ENCODE measurements at places on chromosomes 2 and 18.

DNA sequence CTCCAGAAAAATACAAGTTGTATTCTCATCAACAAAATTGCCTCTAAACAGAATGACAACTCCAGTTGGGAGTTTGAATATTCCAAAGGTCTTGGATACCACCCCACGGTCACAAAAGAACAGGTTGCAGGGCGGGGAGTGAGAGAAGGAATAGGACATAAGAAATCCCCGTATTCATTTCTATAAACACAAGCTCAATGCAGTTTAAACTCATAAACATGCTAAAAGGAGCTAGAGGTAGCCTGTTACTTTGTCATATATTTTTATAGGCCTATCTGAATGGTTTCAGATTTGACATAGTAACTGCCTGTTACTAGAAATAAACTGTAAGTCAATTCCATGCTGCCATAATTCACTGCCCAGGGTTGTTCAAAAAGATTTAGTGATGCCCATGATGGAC lies 567.5 kb downstream of the BCL11A start:
- no peak for DNase-seq

GRCh38 chr2:65186872-65187851 lies 40.5 kb upstream of the ACTR2 start:
- peak; percentile 68 for DNase-seq

DNA sequence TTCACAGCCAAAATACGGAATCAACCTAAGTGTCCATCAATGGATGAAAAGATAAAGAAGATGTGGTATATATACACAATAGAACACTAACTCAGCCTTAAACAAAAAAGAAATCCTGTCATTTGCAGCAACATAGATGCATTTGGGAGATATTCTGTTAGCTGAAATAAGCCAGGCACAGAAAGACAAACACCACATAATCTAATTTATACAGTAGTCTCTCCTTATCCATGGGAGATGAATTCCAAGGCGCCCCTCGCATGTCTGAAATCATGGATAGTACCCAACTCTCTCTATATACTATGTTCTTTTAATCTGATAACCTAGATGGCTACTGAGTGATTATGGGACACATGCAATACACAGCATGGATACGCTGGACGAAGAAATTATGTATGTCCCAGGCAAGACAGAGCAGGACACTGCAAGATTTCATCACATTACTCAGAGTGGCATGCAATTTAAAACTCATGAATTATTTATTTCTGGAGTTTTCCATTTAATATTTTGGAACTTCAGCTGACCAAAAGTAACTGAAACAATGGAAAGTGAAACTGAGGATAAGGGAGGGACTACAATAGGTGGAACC lies 39.5 kb downstream of the ORC4 start:
- DNase-seq: no peak

GRCh38 chr2:241035818-241036396 lies 37.5 kb downstream of the SNED1 start:
- peak; percentile 44 for DNase-seq

- DNase-seq: no peak
Observed at GRCh38 chr2:126900646-126901319, 2.1 kb downstream of the TEX51 start.

GRCh38 chr2:241961454-241961853 lies 91.9 kb downstream of the RTP5 start:
- no peak for DNase-seq

GRCh38 chr18:79754022-79754761 lies 43.5 kb upstream of the KCNG2 start:
- DNase-seq: no peak

GRCh38 chr2:207180741-207181140 lies 15.0 kb upstream of the KLF7 start:
- no peak for DNase-seq

DNA sequence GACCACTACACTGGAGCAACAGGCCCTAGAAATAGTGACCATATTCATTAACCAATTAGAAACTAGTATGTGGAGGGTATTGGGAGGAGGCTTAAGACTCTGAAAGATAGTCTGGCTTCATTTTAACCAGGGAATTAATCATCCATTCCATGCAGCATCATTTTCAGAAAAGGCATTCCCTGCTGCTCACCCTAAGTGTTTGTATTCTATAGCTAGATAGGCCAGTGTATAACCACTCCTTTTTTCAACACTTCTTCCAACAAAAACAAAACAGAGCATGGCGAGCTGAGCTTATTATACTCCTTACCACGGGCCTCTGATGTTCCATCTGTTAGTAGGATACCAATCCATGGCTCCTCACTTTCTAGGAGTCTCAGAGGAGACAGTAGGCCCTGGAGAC lies 112.0 kb upstream of the PKDCC start:
- DNase-seq: no peak

DNA sequence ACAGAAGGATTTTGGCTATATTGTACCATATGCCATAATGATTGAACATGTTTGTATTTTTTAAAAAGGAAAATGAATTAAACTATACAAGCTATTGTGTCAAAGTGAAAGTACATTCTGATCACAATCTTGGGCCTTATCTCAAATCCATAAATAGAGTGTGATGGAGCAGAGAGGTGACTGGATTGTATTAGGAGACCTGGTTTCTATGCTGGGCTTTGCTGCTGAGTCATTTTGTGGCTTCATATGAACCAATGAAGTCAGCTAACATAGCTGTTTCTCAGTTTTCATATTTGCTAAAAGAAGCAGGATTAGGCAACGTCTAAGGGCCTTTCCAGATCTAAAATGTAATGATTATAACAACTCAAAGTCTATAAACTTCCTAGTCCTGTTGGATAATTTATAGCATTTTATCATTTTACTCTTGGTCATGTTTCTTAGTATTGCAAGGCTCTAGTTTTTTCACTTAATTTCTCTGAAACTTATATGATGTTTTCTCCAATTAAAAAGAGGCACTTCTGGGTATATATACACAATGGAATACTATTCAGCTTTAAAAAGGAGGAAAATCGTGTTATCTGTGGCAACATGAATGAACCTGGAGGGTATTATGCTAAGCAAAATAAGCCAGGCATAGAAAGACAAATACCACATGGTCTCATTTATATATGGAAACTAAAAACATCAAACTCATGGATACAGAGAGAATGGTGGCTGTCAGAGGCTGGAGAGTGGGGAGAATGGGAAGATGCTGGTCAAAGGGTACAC lies 112.3 kb downstream of the MEP1B start:
- no peak for DNase-seq

GRCh38 chr2:17879137-17879912 lies 858 bp downstream of the KCNS3 start:
- DNase-seq: no peak

- DNase-seq: no peak
Observed at GRCh38 chr2:37507051-37507410, 162.6 kb downstream of the QPCT start.

- DNase-seq: no peak
Observed at GRCh38 chr2:30481323-30481800, 34.3 kb downstream of the LCLAT1 start.

GRCh38 chr2:86747711-86748639 lies 27.9 kb downstream of the RMND5A start:
- no peak for DNase-seq
